ENCODE measurements at places on chromosomes 16 and 17.

DNA sequence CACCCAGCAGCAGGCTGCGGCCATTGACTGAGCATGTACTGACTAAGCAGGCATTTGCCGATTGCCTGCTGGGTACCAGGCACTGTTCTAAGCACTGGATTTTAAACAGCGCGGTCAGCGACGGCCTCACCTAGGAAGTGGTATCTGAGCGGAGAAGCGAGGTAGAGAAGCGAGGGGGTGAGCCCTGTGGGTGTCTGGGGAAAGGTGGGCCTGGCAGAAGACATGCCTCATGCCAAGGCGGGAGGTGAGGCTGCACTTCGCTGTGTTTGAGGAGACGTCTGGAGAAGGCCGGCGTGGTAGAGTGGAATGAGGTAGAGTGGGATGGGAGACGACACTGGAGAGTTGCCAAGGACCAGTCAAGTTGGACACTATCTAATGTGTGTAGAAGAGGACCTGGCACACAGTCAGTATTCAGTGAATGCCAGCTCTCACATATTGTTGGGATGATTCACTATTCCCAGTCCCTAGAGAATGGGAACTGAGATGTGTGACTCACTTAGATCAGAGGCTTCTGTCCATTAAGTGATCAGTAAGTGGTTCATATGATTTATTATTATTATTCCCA lies 14.4 kb downstream of the SYCE1L start:
- peak; percentile 29 for DNase-seq

DNA sequence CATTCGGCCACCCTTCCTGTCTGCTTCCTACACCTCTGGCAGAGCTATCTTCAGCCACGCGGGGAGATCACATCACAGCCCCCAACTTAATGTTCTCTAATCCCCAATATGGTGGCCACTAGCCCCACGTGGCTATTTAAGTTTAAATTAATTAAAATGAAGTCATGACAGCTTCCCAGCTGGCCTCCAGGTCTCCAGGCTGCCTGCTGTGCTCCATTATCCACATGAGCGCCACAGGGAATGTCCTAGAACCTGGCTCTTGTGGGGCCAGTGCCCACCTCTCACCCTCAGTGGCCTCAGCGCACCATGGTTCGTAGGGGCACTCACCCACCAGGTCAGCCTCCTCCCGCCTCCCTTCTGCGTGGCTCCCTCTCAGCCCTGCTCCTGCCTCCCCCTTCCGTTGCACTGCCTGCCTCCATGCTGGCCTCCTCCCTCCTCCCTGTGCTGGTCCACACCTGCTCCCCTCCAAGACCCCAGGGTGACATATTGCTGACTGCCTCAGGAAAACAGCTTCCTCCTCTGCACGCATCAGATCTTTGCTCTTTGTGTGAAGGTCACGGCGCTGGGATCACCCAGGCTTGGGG lies 47.7 kb downstream of the IRF8 start:
- no peak for DNase-seq

- no peak for DNase-seq
Observed at GRCh38 chr16:3819175-3819527, 61.4 kb downstream of the CREBBP start.

- no peak for DNase-seq
Observed at GRCh38 chr17:72853440-72854415, 238.8 kb downstream of the SLC39A11 start.

- peak; percentile 56 for DNase-seq
Observed at GRCh38 chr17:334974-335481, 17.6 kb downstream of the RPH3AL start.

- no peak for DNase-seq
Observed at GRCh38 chr16:8310323-8310722, 280.0 kb downstream of the TMEM114 start.

- DNase-seq = no peak
Observed at GRCh38 chr16:70630960-70631745, 15.2 kb upstream of the IL34 start.

- DNase-seq = no peak
Observed at GRCh38 chr17:28897769-28898526, 415 bp upstream of the FLOT2 start.

DNA sequence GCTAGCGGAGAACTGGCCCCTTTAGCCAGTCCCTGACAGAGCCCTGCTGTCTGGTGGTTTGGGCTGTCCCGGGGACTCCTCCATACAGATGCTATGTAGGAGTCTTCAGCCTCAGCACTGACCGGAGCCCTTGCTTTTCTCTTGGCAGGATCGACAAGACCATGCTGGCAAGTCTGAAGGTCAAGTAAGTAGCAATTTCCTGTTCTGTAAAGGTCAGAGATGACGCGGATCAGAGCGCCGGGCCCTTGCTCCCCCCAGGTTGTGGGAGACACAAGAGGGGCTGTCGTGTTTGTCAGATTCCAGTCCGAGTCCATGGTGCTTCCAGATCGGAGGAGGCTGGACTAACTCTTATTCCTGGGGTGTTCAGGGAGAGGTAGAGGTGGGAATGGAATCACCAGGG lies 4.1 kb downstream of the RAP1GAP2 start:
- DNase-seq = no peak

GRCh38 chr16:5790512-5790911 lies 692.9 kb upstream of the EEF2KMT start:
- no peak for DNase-seq

- DNase-seq = no peak
Observed at GRCh38 chr17:6290488-6291196, 144.3 kb downstream of the AIPL1 start.

GRCh38 chr17:19470530-19471261 lies 59.7 kb downstream of the RNF112 start:
- DNase-seq = peak; percentile 72

GRCh38 chr16:89200124-89200849 lies at the start of gene SLC22A31:
Gene SLC22A31 (minus strand): TSS chr16:89200537. CDS start chr16:89200501, 36 bp downstream.
- no peak for DNase-seq

DNA sequence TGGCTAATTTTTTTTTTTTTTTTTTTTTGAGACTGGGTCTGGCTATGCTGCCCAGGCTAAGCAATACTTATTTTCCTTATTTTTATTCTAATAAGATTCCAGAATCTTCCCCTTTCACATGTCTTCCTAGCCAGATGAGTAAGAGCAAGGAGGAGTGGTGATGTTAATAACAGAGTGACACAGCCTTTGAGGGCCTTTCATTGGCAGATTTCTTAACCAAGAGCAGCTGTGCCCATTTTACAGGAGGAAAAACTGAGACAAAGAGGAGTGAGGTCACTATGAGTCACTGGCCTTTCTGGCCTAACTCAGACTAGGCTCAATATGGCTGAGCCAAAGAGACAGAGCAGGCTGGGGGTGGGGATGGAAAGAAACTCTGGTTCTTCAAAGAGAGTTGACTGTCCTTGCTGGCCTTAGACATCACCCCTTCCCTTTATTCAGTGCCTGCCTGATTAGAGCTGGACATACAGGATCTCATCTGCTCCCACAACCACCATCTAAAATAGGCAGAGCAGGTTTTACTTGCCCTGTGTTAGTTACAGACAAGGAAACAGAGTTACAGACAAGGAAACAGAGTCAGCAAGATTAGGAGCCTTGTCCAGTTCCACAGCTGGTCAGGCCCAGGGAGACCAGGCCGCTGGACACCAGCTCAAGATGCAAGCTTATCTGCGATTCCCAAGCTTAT lies 50.0 kb upstream of the TOB1 start:
- no peak for DNase-seq

DNA sequence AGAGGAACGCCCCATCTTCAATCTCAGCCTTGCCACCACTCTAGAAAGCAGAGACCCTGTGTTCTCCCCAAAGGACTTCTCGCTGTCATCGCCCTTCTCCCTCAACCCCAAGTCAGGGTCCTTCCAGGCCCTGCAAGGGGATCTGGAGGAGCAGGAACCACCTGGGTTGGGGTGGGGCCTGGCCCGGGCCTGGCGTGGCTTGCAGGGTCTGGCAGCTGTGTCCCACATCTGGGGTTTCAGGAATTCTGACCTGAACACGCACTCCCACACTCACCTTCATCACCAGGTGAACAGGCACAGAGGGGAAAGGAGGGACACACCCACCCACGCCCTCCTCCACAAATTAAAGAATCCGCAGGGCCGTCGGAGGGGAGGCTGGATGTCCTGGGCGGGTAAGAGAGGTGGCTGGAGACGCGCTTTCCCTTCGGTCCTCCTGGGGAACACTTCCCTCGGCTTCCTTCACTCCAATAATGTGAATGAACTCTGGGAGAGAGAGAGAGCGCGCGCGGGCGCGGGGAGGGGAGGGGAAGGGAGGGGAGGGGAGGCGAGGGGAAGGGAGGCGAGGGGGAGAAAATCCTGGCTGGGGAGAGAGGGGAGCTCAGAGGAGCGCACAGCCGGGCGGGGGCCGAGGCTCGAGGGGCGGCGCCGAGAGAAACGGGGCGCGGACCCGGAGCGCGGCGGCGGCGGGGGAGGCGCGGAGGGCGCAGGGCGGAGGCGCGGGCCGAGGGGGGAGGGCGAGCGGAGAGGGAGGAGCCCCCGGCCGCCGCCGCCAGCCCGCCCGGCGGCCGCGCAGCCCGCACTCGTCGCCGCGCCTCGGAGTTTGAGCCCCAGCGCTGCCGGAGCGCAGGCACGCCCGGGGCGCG lies at the start of gene CACNG4:
TSS of gene CACNG4 (plus strand) at position 799 of the 863 bp plus-strand sequence. CDS start 205 bp downstream, outside the sequence.
- no peak for DNase-seq

DNA sequence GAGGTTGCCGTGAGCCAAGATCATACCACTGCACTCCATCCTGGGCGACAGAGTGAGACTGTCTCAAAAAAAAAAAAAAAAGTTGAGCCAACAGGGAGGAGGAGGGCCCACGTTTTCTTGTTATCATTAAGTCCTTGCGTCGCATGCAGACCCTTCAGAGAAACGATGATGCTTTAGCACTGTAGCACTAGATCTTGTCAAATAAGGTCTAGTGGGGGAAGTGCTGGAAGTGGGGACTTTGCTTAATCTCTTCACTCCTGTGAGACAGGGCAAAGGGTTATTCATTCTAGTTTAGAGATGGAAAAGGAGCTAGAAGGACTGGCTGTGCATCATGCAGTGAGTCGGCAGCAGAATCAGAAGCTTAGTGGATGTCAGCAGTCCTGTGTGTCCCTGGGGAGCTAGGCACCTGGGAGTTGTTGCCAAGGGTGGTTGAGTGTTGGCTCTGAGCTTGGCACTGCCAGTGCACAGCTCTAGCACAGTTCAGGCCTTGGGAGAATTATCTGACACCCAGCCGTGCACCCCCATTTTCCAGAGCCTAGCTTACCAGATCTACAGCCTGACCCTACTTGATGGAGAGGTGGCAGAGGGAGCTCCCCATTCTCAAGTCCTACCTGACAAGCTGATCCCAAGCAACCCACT lies 33.4 kb upstream of the TBX2 start:
- DNase-seq = no peak

DNA sequence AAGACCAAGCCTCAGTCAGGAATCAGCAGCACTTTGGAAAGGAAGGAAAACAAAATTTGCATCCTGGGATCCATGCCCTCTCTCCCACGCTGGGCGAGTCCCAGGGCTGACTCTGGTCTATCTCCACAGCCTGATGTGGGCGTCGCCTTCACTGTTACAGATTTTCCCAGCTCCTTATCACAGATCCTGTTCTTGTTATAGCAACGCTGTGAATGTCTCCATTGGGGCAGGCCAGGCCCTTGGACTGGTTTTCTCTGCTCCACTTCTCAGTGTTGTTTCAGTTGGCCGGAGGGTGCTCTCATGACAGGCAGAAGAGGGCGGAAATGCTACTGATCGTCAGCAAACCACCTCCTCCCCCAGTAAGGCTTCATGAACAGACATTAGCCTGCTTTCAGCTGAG lies 127.9 kb upstream of the CDH11 start:
- peak; percentile 85 for DNase-seq

- DNase-seq = no peak
Observed at GRCh38 chr17:80104321-80104955, 3.1 kb downstream of the GAA start.

GRCh38 chr17:27105636-27106035 lies 188.3 kb upstream of the WSB1 start:
- no peak for DNase-seq

DNA sequence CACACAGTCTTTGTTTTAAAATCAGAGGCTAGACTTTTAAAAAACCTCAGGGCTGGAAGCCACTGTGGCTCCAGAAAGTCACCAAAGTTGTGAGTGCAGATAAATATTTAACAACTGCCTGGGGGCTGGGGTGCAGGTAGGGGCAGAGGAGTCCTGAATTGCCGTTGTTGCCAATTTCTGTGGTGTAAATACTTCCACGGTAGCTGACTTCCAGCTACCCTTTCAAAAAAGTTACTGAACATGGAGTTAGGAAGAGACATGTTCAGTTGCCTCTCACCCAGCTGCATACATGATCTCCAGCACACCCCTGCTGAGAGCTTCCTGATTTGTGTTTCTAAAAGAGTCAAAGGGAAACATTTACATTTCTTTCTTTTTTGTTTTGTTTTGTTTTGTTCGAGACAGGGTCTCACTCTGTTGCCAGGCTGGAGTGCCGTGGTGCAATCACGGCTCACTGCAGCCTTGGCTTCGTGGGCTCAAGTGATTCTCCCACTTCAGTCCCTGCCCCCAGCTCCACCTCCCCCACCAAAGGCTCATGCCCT lies 58.7 kb downstream of the PLXDC1 start:
- DNase-seq = no peak

- no peak for DNase-seq
Observed at GRCh38 chr17:81404558-81405165, 9.4 kb downstream of the BAHCC1 start.

GRCh38 chr17:81388091-81388611 lies 7.1 kb upstream of the BAHCC1 start:
- peak; percentile 52 for DNase-seq

- no peak for DNase-seq
Observed at GRCh38 chr17:71184716-71185115, 936.1 kb upstream of the SOX9 start.

- DNase-seq = peak; percentile 87
Observed at GRCh38 chr17:78144736-78145641, 1.2 kb upstream of the C17orf99 start.

DNA sequence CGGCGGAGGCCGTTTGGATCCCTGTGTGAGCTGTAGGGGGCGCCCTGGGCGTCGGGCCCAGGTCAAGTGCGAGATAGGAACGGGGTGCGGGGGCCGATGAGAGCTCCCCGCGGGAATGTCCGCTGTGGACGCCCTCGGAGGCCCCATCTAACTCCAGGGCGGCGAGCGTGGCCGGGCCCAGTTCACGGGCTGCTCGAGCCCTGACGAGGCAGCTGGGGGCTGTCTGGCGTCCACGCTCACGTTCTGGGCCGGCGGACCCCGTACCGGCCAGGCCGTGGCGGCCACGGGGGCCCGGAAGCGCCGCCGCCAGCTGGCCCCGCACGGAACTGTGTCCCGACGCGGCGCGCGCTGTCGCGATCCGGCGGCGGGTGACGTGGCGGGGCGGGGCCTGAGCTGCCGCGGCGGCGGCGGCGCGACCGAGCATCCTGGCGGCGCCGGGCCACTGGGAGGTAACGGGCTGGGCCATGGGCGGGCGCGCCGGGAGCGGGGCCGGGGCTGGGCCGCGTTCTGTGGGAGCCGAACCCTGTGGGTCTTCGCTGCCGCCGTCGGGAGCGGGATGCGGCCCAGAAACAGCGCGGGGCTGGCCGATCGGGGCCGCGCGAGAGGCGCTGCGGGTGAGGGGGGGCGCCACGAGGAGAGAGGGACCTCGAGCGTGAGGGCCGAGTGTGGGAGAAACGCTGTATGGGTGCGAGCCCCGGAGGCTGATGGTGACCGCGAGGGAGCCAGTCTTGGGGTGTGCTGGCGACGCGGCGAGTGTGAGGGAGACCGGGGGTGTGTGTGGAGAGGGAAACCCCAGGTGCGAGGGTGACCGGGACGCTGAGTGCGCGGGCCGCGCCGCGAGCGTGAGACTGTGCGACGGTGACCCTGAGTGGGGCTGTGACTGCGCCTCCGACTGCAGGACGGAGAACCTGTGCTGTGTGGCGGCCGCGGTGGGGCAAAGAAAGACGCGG lies at the start of gene SLC7A6:
TSS of gene SLC7A6 (plus strand) at position 399 of the 950 bp plus-strand sequence. CDS start 10,201 bp downstream, outside the sequence.
- DNase-seq = peak; percentile 68
